ENCODE measurements at places on chromosomes 12 and 14. TPM values are rescaled to one million over a fixed set of nuclear protein-coding genes. Genes with fewer than 3 reads are reported as not detected.

- H3K4me3 ChIP-seq, result no peak overlapping the region
- H3K27ac ChIP-seq, result peak overlapping the region; percentile 91
- peaks cover 32% of the 10 kb centered on the region for H3K36me3 ChIP-seq
- H3K4me1 ChIP-seq, result peaks cover 81% of the 10 kb centered on the region
These were observed 63.3 kb downstream of the CCDC88C start for GRCh38 chr14:91354221-91354916.

DNA sequence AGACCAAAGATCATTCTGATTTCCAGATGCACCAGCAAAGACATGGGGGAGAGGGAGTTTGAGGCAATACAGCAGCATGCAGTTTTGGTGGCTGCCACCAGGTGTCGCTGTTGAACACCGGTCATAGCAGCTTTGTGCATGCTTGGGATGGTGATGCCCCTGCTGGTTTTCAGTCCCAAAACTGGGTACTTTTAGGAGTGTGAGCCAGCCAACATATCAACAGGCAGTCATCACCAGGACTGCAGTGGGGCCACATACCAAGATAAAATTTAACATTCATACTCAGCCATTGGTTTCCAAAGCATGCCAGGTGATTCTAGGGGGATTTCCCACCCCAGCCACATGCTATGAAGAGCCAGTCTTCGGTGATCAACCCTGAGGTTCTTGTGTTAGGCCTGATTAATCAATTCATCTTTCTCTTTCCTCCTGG lies 64.2 kb downstream of the PHETA1 start:
- H3K27ac ChIP-seq, result no peak overlapping the region
- H3K36me3 ChIP-seq, result no peaks in the 10 kb centered on the region
- DNase-seq, result no peak
- H3K27me3 ChIP-seq, result no peaks in the 10 kb centered on the region
- no peak overlapping the region for H3K4me3 ChIP-seq

PDZRN4 gene
- polyA plus RNA-seq, result not detected

DNA sequence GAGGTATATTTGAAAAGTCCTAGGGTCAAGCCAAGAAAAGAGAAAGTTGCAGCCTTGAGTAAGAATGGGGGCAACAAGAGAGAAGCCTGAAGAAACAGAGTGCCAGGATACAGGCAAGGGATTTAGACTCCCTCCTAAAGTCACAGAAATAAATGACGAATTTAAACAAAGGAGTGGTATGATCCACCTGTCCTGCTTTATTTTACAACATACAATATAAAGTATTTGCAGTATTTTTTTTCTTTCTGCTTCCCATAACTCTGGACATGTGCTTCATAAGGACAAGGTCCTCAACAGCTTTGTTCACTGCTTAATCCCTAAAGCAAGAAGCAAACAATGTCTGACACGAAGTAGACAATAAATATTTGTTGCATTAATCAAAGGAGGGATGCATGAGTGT lies 57.4 kb downstream of the IFNG start:
- H3K36me3 ChIP-seq, result no peaks in the 10 kb centered on the region
- no peaks in the 10 kb centered on the region for H3K4me1 ChIP-seq
- H3K27ac ChIP-seq, result no peak overlapping the region
- DNase-seq, result no peak
- no peaks in the 10 kb centered on the region for H3K27me3 ChIP-seq
- no peak overlapping the region for H3K4me3 ChIP-seq

- DNase-seq, result no peak
- H3K4me3 ChIP-seq, result no peak overlapping the region
- H3K36me3 ChIP-seq, result no peaks in the 10 kb centered on the region
- peaks cover 3% of the 10 kb centered on the region for H3K4me1 ChIP-seq
- H3K27ac ChIP-seq, result no peak overlapping the region
These were observed 74.4 kb upstream of the FBRSL1 start for GRCh38 chr12:132415327-132416120.

- no peak for DNase-seq
- H3K27me3 ChIP-seq, result no peaks in the 10 kb centered on the region
- H3K4me3 ChIP-seq, result no peak overlapping the region
These were observed 513.1 kb downstream of the KCNH5 start for GRCh38 chr14:62532181-62532580.

DNA sequence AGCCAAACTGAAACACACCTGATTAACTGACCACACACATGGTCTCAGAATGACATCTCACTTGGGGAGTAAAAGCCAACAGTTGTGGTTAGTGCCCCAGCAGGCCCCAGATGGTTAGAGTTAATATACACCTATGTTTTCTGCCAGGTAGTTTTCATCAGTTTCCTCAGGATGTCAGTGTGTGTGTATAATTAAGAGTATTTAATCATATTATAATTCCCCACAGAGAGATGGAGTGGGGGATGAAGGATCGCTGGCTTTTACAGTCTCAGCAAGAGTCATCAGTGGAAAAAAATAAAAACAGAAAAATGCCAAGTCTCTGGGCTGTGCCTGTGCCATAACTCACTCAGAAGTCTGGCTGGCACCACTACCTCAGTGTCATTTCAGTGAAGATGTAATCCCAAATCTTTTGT lies 412.5 kb downstream of the ZFP36L1 start:
- H3K4me3 ChIP-seq, result 0 out of 2 replicates have a peak overlapping the region, but pooled peaks have one; percentile 0
- no peaks in the 10 kb centered on the region for H3K27me3 ChIP-seq
- H3K4me1 ChIP-seq, result peaks cover 62% of the 10 kb centered on the region
- peak; percentile 94 for DNase-seq
- H3K36me3 ChIP-seq, result no peaks in the 10 kb centered on the region

CPNE6 gene
- polyA plus RNA-seq, result 0.20 TPM

WSCD2 gene
- not detected for polyA plus RNA-seq

- no peak for DNase-seq
- peak within 1 kb of the TSS; percentile 85 for H3K27ac ChIP-seq
- no peaks in the 10 kb centered on the region for H3K27me3 ChIP-seq
- H3K36me3 ChIP-seq, result no peaks in the 10 kb centered on the region
- peak within 1 kb of the TSS; percentile 90 for H3K4me3 ChIP-seq
These were observed at the start of gene ANKLE2 for GRCh38 chr12:132761032-132761920. Gene ANKLE2 (minus strand): TSS chr12:132761832. CDS start chr12:132761798, 34 bp downstream.

- no peaks in the 10 kb centered on the region for H3K27me3 ChIP-seq
- no peak overlapping the region for H3K27ac ChIP-seq
- H3K4me1 ChIP-seq, result no peaks in the 10 kb centered on the region
- no peak overlapping the region for H3K4me3 ChIP-seq
These were observed 40.8 kb downstream of the DUSP16 start for GRCh38 chr12:12521888-12522287.

CLEC2A gene
- not detected for polyA plus RNA-seq

DNA sequence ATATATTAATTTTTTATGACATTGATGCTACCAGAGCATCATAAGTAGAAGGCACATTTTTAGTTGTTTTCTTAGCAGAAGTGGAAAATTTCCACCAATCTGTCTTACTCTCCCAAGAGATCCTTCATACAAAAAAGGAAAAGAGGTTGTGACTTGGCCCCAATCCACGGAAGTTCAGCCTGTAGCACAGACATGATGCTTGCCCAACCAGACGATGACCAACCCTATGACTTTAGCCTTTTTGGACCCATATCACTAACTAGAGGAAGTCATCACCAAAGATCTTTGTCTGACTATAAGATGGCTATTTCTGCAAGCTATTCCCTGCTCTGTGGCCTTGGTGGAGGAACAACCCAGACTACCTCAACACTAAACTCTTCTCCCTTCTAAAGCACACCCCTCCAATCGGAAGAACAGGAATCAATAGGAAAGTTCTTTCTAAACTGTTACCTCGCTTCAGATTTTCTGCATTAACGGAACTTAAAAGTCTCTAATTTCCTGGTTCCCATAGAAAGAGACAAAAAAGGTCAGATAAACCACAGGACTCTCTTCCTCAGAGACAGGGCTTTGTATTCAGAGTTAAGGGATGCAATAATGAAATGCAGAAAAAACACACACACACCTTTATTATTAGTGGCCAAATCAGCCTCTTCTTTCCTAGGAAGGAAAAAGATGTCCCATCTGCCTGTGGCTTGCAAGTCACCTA lies 4.1 kb upstream of the RHOJ start:
- no peaks in the 10 kb centered on the region for H3K4me1 ChIP-seq
- H3K36me3 ChIP-seq, result no peaks in the 10 kb centered on the region
- H3K27me3 ChIP-seq, result peaks cover 8% of the 10 kb centered on the region
- no peak for DNase-seq
- no peak overlapping the region for H3K4me3 ChIP-seq

GRCh38 chr14:37819155-37820015 lies 224.0 kb downstream of the TTC6 start:
- H3K36me3 ChIP-seq, result no peaks in the 10 kb centered on the region
- H3K27ac ChIP-seq, result no peak overlapping the region

TAS2R19 gene
- polyA plus RNA-seq, result not detected

- H3K36me3 ChIP-seq, result no peaks in the 10 kb centered on the region
- H3K4me1 ChIP-seq, result no peaks in the 10 kb centered on the region
- no peak overlapping the region for H3K27ac ChIP-seq
- no peaks in the 10 kb centered on the region for H3K27me3 ChIP-seq
- DNase-seq, result peak; percentile 26
These were observed 786.8 kb downstream of the TMTC2 start for GRCh38 chr12:83473408-83474095.

DNA sequence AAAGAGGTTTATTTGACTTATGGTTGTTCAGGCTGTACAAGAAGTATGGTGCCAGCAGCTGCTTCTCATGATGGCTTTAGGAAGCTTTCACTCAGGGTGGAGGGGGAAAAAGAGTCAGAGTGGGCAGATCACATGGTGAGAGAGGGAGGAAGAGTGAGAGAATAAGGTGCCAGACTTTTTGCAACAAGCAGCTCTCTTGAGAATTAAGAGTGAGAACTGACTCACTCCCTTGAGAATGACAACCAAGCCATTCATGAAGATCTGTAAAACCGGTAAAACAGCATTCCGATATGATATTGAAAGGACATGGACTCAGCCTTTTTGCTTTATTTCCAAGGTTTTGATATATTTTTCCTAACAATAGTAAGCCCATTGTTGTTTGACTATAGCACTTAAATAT lies 501.2 kb downstream of the GALC start:
- no peaks in the 10 kb centered on the region for H3K36me3 ChIP-seq
- H3K4me3 ChIP-seq, result no peak overlapping the region
- no peak overlapping the region for H3K27ac ChIP-seq
- no peaks in the 10 kb centered on the region for H3K4me1 ChIP-seq
- no peak for DNase-seq

- no peak for DNase-seq
- no peak overlapping the region for H3K4me3 ChIP-seq
- no peak overlapping the region for H3K27ac ChIP-seq
- H3K27me3 ChIP-seq, result no peaks in the 10 kb centered on the region
These were observed 140.6 kb downstream of the EGLN3 start for GRCh38 chr14:33810308-33810707.

IL23A gene
- polyA plus RNA-seq, result 1.8 TPM

- no peaks in the 10 kb centered on the region for H3K27me3 ChIP-seq
- H3K4me1 ChIP-seq, result no peaks in the 10 kb centered on the region
- no peak overlapping the region for H3K27ac ChIP-seq
- H3K36me3 ChIP-seq, result no peaks in the 10 kb centered on the region
- no peak overlapping the region for H3K4me3 ChIP-seq
These were observed 390.4 kb upstream of the USP15 start for GRCh38 chr12:61869796-61870195.

DNA sequence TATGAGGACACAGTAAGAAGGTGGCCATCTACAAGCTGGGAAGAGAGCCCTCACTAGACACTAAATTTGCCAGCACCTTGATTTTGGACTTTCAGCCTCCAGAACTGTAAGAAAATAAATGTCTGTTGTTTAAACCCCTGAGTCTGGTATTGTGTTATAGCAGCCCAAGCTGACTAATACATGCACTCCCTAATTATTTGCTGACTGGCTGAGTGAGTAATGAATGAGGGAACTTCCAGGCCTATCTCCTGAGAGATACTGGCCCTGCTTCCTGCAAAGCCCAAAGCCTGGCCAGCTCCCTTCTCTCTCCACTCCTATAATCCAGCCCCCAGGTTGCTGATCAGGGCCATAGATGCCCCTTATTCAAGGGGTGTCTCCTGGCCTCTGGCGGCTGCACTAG lies 120.0 kb upstream of the NOS1 start:
- no peak overlapping the region for H3K27ac ChIP-seq
- no peaks in the 10 kb centered on the region for H3K4me1 ChIP-seq
- H3K4me3 ChIP-seq, result no peak overlapping the region
- no peaks in the 10 kb centered on the region for H3K36me3 ChIP-seq
- DNase-seq, result no peak
- no peaks in the 10 kb centered on the region for H3K27me3 ChIP-seq

DNA sequence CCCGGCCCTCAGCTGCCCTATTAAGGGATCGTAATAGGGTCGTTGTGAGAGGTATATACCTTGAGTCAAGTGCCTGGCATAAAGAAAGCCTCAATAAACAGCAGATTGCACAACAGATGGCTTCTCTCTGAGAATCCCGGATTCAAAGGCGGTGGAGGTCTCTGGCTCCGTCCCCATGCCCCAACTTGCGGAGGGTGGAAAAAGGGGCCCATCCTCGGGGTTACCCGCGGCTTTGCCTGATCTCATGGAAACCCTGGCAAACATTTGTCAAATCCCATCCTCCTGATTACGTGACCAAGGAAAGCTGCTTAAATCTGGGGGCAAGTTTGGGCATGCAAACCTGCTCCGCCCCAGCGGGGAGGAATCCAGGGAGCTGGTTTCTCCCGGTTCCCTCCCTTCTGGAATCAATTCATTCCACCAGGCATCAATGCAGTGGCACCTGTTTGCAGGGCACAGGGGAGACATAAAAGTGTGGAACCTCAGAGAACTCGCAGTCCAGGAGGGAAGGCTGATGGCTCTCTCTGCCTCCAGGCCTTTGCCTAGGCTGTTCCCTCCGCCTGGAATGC lies 12.3 kb downstream of the TRPV4 start:
- DNase-seq, result no peak
- no peak overlapping the region for H3K27ac ChIP-seq
- no peaks in the 10 kb centered on the region for H3K4me1 ChIP-seq
- no peaks in the 10 kb centered on the region for H3K27me3 ChIP-seq
- H3K36me3 ChIP-seq, result no peaks in the 10 kb centered on the region

GRCh38 chr12:46778415-46778814 lies 47.4 kb downstream of the SLC38A4 start:
- no peaks in the 10 kb centered on the region for H3K36me3 ChIP-seq
- no peak overlapping the region for H3K4me3 ChIP-seq
- H3K27me3 ChIP-seq, result no peaks in the 10 kb centered on the region
- no peak overlapping the region for H3K27ac ChIP-seq
- no peak for DNase-seq
- no peaks in the 10 kb centered on the region for H3K4me1 ChIP-seq

GRCh38 chr14:94405486-94405885 lies 17.1 kb upstream of the SERPINA1 start:
- no peak overlapping the region for H3K4me3 ChIP-seq
- no peaks in the 10 kb centered on the region for H3K36me3 ChIP-seq
- no peaks in the 10 kb centered on the region for H3K4me1 ChIP-seq
- DNase-seq, result no peak
- H3K27me3 ChIP-seq, result no peaks in the 10 kb centered on the region
- no peak overlapping the region for H3K27ac ChIP-seq

DNA sequence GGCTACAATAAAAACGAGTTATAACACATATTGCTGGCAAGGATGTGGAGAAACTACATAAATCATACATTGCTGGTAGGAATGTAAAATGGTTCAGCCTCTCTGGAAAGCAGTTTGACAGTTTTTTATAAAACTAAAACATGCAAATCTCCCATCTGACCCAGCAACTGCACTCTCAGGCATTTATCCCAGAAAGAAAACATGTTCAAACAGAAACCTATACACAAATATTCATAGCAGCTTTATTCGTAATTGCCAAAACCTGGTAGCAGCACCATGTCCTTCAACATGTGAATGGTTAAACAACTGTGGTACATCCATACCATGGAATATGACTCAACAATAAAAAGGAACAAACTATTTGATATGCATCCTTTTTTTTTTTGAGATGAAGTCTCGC lies 10.1 kb upstream of the TMCC3 start:
- H3K27ac ChIP-seq, result no peak overlapping the region
- H3K36me3 ChIP-seq, result no peaks in the 10 kb centered on the region
- H3K4me1 ChIP-seq, result no peaks in the 10 kb centered on the region
- no peak overlapping the region for H3K4me3 ChIP-seq
- no peak for DNase-seq
- no peaks in the 10 kb centered on the region for H3K27me3 ChIP-seq

LRP1-AS gene
- not detected for polyA plus RNA-seq

Data from GM12878 (cell line).